ENCODE measurements at places on chromosomes 6 and 20.
A peak's percentile ranks its signal among the peaks of the same experiment; 100 is the strongest.

DNA sequence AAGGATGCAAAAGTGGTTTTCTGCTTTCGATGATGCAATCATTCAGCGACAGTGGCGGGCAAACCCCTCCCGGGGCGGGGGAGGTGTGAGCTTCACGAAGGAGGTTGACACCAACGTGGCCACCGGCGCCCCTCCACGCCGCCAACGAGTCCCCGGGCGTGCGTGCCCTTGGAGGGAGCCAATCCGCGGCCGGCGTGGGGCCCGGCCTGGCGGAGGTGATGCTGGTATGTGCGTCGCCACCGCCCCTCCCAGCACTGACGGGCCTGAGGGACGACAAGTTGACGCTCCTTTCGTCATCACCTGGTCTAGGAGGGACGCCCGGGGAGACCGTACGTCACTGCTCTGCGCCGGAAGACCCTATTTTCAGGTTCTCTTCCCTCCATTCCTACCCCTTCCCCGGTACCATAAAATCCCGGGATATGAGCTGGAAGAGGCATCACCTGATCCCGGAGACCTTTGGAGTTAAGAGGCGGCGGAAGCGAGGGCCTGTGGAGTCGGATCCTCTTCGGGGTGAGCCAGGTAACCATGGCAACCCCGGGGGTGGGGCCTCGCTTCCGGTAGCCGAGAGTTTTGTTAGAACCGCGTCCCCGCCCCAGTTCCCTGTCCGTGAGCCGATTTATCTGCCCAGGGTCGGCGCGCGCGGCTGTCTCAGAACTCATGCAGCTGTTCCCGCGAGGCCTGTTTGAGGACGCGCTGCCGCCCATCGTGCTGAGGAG, at the start of gene DXO:
Gene DXO, minus strand, starts transcription at position 146 of the 716 bp plus-strand sequence. CDS start 463 bp downstream, outside the sequence.
- peak; percentile 95 for DNase-seq

DNA sequence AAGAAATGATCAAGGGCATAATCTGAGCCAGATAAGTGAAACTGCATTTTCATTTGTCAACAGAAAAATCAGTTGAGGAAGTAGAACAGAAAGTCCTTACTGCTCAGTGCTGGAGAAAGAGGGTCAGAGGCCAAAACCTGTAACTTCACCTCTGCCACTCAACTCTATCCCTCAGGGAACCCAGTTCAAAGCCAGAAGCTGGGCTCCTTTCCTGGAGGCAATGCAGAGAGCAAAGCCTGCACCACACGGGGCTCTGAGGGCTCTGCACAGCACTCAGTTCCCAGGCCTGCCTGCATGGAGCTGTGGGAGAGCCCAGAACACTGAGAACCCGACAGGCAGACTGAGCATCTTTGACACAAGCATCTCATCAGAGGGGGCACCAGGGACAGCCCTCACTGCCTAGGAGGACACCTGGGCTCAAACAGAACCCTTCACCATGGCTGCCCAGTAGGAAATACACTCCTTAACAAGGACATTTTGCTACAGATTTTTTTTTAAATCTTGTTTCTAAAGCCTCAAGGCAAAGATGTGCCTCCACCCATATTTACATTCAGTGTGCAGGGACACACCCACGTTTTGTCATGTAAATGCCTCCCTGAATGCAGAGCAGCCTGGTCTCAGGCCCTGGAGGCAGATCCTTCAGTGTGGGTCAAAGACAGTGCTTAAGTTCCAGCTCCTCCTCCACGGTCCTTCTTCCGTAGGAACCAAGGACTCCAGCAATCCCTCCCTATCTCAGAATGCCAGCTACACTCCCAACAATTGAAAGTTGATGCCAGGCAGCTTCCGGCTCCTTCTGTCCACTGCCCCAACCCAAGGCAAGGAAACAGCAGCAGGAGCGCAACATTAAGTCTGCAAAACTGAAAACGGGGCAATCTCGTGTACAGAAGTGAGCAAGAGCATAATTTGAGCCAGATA, 6.6 kb downstream of the RNASET2 start:
- no peak for DNase-seq

DNA sequence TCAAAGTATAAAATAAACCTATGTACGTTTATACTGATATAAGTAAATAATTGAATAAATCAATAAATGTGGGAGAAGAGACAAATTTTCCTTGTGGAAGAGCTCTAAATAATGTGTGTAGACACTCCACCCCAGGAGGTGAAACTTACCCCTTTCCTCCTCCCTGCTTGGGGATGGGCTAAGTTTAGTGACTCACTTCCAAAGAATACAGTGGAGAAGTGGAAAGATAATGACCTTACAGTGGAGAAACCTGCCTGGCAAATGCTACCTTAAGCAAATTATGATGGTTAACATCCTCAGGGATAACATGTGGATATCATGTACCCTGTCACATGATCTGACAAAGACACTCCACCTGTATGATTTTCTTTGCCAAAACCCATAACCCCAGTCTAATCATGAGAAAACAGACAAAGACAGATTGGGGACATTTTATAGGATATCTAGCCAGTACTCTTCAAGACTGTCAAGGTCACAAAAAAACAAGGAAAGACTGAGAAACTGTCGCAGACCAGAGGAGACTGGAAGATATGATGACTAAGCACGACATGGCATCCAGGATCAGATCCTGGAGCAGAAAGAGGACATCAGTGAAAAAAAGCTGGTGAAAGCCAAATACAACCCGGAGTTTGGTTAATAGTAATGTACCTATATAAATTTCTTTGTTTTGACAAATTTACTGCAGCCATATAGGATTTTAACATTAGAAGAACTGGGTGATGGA, 195.5 kb upstream of the PRDM1 start:
- DNase-seq = no peak

- no peak for DNase-seq
Observed at GRCh38 chr20:5180421-5180820, 53.6 kb downstream of the CDS2 start.

- DNase-seq = no peak
Observed at GRCh38 chr20:830011-830521, 3.4 kb upstream of the FAM110A start.

DNA sequence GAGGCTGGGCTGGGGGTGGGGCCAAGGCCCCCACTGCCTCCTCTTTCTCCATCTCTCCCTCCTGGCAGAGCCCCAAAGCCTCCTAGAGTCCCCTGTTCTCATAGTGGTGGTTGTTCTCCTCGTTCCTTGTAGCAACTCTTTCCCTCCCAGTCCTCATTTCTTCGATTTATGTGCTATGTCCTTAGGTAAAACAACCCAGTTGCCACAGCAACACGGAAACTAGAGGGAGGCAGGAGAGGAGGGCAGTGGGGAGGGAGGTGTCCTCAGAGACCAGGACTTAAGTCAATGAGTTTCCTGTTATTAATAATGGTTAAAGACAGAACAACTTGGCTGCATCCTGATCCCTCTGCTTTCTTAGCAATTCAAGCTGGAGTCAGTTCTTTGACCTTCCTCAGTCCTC, 161.0 kb downstream of the INSM1 start:
- DNase-seq = no peak

DNA sequence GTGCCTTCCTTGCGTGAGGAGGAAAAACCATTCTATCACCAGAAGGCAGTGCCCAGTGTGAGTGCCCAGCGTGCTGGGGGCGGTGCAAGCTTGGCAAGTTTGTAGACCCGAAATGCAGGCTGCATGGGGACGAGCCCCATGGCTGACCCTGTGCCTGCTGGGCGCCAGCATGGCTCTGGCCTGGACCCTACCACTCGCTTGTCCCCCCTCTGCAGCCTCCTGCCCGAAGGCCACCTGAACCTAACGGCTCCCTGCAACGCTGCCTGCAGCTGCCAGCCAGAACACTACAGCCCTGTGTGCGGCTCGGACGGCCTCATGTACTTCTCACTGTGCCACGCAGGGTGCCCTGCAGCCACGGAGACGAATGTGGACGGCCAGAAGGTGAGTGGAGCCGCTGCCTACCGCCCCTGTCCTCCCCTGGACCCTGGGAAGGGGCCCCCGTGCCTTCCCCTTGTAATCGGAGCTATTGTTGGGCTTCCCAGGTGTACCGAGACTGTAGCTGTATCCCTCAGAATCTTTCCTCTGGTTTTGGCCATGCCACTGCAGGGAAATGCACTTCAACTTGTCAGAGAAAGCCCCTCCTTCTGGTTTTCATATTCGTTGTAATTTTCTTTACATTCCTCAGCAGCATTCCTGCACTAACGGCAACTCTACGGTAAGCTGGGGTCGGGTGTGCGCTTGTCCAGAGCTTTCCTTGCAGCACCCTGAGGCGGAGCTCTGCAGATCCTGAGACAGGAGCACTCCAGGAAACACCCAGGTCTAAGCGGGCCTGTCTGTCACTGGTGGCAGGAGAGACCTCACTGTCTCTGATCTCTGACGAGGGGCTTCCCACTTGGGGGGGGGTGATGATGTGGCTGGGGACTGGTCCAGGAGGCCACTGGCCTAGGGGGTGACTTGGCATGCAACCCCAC, 25.5 kb downstream of the SLCO4A1 start:
- no peak for DNase-seq

GRCh38 chr6:104239971-104240370, 619.7 kb downstream of the HACE1 start:
- DNase-seq = no peak

DNA sequence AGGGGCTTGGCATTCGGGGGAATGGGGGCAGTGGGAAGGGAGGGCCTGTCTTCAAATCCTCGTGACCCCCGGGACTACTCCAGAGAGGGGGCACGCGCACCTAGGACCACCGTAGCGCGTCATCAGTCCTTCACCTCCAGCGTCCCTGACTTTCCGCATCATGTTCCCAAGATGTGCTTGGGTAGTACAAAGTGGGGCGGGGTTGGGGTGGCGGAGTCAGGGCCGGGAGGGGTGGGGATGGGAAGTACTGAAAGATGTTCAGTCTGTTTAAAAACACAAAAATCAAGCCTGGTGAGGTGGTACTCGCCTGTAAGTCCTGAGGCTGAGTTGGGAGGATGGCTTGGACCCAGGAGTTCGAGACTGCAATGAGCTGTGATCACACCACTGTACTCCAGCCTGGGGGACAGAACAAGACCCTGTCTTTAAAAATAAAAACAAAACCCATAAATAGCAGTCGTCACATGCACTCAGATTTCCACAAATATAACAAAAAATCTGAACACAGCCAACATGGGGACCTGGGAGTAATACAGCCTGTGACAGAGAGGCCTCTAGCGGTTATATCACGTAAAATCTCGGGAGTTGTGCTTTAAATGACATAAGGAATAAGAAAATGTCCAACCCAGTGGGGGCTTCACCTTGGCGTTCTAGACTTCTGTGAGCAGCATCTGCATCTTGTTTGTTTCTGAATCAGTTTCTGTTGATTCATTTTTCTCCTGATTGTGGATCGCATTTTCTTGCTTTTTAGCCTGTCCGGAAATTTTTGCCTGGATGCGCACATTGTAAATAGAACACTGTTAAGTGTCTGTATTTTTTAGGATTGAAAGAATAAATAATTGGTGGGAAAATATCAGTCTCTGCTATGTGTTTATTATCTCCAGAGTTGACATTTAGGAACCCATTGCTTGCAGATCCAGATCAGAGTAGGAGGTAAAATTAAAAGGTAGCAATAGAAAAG, 698 bp upstream of the LRP11 start:
- DNase-seq = no peak

DNA sequence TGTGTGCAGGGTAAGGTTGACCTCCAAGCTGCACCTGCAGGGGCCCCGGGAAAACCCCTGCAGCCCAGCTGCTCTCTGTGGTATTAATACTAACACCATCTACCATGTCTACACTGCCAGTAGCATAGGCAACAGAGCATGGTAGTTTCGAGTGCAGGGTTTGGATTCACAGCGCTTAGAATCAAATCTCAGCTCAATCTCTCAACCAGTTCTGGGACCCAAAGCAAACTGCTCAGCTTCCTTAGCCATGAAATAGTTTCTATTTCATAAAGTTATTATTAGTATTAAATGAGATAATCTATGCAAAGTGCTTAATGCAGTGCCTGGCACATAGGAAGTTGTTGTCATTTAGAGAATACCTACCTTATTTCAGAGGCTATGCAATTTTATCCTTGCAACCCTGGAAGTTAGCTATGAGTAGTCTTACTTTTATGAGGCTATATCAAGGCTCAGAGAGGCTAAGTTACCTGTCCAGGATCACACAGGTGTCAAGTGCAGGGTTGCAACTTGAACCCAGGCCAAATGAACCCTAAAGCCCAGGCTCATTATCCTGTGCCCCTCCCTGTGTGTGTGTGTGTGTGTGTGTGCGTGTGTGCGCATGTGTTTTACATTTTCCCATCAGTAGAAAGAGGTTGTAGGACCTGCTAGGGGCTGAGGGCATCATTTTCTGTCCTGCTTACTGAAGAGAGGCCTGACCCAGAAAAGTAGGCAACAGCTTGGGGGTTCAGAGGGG, 27.6 kb upstream of the MRPS18A start:
- no peak for DNase-seq
